ENCODE measurements at places on chromosomes 5 and 9. TPM values are rescaled to one million over a fixed set of nuclear protein-coding genes. Genes with fewer than 3 reads are reported as not detected.

SPAAR gene
- total RNA-seq = 0.49 TPM

TAL2 gene
- not detected for total RNA-seq

CA9 gene
- total RNA-seq = 0.98 TPM

WDR36 gene
- 27.5 TPM for total RNA-seq

SLC45A2 gene
- total RNA-seq = not detected

ROR2 gene
- 22.3 TPM for total RNA-seq
